GM12878 (cell line): ENCODE measurements at places on chromosomes 5 and 9. TPM values are rescaled to one million over a fixed set of nuclear protein-coding genes. Genes with fewer than 3 reads are reported as not detected.

The BARHL1 gene
- polyA plus RNA-seq, result not detected in 2 replicates

The PCDHGA10 gene
- 1.3 and 1.4 TPM in 2 replicates for polyA plus RNA-seq

The OLFML2A gene
- 0.03 TPM in 1 of 2 replicates, not detected in the other for polyA plus RNA-seq

The ARHGEF39 gene
- 27.0 and 28.9 TPM in 2 replicates for polyA plus RNA-seq

The PRXL2C gene
- polyA plus RNA-seq, result 13.8 and 16.0 TPM in 2 replicates

The ENDOG gene
- polyA plus RNA-seq, result 0.82 and 0.92 TPM in 2 replicates

The TAL2 gene
- polyA plus RNA-seq, result 0.20 and 0.21 TPM in 2 replicates

GRCh38 chr9:35871545-35871944, 1.3 kb upstream of the OR13J1 start:
- no peak for DNase-seq

GRCh38 chr9:131484051-131484445, 18.7 kb upstream of the POMT1 start:
- no peak for DNase-seq

DNA sequence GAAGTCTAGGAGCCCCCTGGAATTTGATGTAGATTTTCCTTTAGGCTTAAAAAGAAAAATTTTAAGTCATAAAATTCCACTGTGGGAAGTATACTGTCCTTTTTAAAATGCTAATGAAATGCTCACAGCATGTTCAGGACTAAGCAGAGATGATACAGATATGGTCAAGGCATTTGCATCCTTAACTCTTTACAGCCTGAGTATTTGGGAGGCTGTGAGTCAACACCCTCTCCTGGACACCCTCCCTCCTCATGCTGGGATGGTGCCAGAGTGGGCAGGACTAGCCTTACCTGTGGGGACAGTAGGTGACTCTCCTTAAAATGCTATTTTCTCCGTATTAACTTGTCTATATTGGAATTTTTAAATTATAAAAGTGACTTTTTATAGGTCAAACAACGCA, 197.4 kb upstream of the ELL2 start:
- DNase-seq, result no peak

DNA sequence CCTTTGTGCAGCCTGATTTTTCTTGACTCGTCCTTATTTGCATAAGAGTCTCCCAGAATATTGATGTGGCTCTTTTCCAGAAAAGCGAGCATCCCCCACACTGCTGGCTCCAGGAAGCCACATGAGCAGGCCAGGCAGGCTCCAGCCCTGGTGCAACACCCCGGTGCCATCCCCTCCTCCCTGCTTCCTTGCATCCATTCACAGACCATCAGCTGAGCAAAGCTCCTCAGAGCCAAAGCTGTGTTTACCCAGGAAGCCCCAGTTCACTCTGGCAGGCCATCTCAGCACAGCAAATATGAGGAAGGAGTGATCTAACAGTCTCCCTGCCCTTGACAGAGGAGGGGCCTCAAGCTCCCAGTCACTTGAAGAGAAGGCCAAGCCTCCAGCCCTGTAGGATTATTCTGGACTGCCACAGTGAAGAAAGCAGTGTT, 34.4 kb downstream of the INSYN2B start:
- DNase-seq, result no peak

- DNase-seq, result no peak
Observed at GRCh38 chr9:93200449-93200742, 16.5 kb downstream of the WNK2 start.

DNA sequence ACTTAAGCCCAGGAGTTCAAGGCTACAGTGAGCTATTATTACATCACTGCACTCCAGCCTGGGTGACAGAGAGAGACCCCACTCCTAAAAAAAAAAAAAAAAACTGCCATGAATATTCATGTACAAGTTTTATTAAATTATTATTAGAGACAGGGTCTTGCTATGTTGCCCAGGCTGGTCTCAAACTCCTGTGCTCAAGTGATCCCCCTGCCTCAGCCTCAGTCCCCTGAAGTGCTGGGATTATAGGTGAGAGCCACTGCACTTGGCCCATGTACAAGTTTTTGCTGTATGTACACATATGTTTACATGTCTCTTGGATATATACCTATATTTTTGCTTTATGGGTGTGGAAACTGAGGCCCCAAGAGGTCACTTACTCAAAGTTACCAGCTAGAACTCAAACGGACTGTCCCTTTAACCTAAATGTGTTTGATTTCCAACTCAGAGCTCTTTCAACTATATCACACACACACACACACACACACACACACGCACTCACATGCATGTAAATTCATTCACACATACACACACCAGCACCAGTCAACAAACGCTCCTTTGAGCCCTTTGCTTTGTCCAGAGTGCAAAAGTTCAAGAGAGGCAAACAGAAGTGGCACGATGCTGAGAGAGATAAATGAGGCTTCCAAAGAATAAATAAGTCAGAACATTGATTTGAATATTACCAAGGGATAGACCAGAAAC, 42.3 kb upstream of the STRBP start:
- DNase-seq, result no peak

DNA sequence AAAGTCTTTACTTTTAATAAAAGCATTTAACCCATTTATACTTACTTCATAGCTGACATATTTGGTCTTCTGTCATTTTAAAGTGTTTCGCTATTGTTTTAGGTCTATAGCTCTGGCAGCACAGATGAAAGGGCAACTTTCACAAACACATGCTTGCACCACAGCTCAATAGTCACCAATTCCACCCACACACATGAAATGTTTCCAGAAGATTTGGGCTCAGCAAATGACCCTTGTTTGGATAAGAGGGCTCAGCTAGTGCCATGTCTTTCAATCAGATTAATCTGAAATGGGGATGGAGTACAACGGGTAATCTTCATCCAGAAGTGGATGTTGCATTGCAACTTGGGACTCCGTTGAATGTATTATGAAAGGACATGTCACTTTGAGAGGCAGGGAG, 176.0 kb downstream of the FGF18 start:
- no peak for DNase-seq

- DNase-seq, result no peak
Observed at GRCh38 chr9:82939451-82939850, 123.5 kb downstream of the RASEF start.

DNA sequence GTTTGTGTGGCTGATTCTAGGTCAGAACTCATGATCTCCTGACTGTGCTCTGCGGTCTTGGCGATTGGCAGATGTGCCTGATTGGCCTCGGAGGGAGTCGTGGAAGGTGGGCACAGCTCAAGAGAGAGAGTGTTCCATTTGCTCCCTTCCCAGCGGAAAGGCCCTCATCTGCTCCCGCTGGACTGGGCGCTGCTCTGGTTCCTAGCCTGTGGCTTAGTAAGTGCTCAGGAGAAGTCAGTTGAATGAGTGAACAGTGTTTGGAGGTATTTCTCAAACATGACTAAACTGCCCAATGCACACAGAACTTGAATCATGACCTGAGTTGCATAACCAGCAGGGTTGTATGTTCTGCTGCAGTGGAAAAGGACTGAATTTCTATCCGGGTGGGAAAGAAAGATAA, 120.2 kb upstream of the PITX1 start:
- DNase-seq, result no peak

- no peak for DNase-seq
Observed at GRCh38 chr5:126809916-126810315, 33.0 kb downstream of the LMNB1 start.

- no peak for DNase-seq
Observed at GRCh38 chr9:118305331-118305730, 601.1 kb downstream of the TLR4 start.

GRCh38 chr5:78983601-78984438, 1.3 kb downstream of the ARSB start:
- DNase-seq, result no peak

DNA sequence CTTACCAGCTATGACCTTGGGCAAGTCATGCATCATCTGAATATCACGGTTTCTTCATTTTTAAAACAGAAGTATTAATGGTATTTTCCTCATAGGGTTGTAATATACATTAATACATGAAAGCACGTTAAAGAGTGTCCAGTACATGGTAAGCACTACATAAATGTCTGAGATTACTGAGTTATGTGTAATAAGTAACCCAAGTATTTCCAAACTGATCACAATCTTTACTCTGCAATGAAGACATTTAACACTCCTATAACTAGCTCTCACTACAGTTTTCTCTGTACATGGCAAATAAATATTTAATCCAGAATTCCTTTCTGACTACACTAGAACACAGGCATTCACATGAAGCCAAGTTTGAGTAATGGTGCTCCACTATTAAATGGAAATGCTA, 4.0 kb downstream of the GLDC start:
- DNase-seq, result no peak

DNA sequence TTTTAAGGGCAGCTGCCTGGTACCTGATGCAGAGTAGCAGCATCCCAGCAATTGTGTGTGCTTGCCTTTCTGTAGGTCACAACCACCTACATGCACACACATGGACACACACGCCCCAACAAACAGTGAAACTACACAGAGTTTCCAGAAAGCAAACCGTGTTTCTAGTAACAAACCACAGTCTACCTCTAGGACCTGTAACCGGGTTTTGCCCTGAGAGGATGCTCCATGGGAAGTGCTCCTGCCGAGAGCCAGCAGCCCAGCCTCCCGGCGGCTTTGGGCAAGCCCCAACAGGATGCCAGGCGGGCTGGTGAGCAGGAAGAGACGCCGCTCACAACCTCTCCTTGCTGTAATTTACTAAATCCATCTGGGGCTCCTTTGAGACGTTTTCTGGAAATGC, 4.1 kb upstream of the TCF7 start:
- DNase-seq, result no peak

DNA sequence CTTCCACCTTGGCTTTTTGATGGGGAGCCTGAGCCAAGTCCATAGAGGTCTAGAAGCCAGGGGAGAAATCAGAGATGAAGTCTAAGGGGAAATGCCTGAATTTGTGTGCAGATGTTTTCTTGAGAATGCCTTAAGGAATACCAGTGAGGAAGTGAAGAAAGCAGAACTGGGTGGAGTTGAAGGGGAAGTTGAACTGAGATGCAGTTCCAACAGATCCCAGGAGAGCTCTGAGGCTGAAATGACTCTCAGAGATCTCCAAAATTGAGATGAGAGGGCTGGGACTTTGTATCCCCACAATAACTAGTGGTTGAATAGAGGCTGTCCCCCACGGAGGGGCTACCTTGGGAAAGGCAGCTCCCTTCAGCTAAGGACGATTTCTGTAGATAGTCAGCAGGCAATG, 197.1 kb downstream of the ZNF462 start:
- DNase-seq, result no peak

DNA sequence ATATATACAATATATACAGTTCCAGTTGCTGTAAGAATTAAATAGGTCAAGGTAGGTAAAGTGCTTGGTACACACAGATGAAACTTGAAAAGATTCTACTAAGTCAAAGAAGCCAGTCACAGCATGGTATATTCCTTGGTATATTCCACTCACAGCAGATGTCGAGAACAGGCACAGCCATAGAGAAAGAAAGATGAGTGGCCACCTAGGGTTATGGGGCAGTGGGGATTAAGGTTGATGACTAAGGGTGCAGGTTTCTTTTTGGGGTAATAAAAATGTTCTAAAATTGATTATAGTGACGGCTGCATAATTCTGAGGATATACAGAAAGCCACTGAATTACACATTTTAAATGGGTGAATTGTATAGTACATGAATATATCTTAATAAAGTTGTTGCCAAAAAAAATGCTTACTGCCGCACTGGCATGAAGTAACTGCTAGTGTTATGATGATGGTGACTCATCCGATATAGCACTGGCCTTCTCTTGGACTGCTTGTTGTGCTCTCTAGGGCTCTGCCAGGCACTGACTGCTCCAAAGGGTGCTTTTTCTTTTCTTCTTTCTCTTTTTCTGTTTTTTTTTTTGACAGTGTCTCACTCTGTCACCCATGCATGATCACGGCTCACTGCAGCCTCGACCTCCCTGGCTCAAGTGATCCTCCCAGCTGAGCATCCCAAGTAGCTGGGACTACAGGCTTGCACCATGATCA, 23.5 kb downstream of the TBC1D2 start:
- DNase-seq, result no peak

GRCh38 chr9:97052735-97053134, 13.8 kb upstream of the CTSV start:
- DNase-seq, result no peak

- no peak for DNase-seq
Observed at GRCh38 chr5:2441495-2442180, 309.8 kb downstream of the IRX2 start.

DNA sequence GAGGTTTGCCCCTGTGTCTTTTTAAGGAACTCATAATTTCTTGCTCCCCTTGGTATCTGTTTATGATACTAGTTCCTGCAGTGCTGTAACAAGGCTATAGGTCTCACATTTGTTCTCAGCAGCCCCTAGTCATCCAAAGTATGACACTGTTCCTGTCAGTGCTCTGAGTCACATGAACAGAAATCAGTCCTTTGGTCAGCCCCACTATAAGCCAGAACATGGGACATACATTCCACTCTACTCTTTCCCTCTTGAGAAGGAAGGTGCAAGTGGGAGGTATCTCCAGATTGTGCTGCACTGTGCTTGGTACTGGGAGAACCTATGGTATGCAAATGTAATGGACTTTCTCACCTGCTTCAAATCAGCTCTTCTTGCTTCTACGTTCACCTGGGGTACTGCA, 87.0 kb downstream of the IARS1 start:
- no peak for DNase-seq

GRCh38 chr5:127097278-127097677, 24.0 kb upstream of the C5orf63 start:
- DNase-seq, result no peak

DNA sequence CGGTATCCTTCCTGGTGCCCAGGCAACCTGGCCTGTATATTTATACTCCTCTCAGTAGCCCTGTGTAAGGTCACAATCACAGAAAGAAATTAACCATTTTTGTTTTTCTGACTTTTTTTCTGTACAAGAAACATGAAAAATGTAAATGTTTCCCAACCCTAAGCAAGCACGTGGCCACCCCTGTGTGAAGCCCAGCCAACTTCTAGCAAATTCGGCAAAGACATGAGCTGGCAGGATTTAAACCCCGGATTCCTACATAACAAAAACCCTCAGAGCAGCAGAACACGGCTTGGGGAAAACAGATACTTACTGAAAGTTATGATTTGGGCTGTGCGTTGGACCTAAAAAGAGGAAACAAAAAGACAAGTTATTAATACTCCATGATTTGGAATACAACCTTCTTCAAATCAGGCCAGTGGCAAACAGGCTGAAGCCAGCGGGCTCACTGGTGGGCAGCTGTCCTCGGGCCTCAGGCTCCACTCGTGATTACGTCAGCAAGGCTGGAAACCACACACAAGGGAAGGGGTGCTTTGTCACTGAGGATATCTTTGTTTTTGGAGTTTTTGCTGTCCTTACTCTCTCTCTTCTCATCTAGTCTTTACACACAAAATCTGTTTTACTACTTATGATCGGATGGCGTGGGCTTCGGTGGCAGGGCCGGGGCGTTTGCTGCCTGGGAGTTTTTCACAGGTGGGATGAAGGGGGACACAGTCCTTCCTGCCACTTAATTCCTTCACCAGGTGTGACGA, 194.1 kb downstream of the ROR2 start:
- no peak for DNase-seq

DNA sequence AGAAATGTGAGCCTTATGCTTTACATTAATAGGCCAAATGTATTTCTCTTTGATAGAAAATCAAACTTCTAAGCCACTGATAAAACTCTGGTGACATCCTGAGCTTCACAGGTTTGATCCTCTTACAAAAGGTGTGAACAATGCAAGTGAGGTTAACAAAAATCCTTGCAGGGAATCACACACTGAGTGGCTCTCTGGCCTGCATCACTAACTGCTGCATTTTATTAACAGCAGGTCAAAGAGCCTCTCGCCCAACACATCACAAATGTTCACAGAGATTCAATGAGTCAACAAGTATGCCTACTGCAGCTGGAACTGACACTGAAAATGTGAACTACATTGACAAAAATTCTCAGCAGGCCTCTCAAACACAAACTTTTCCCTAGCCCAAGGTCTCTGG, 122.3 kb downstream of the SEMA5A start:
- no peak for DNase-seq
